Progenitor cell of endocrine pancreas (in vitro differentiated cells): ENCODE measurements at places on chromosomes 7 and 10. TPM values are rescaled to one million over a fixed set of nuclear protein-coding genes. Genes with fewer than 3 reads are reported as not detected.

CNPY1 gene
- not detected in 2 replicates for total RNA-seq

BET1 gene
- total RNA-seq, result 24.9 and 30.5 TPM in 2 replicates

DNA sequence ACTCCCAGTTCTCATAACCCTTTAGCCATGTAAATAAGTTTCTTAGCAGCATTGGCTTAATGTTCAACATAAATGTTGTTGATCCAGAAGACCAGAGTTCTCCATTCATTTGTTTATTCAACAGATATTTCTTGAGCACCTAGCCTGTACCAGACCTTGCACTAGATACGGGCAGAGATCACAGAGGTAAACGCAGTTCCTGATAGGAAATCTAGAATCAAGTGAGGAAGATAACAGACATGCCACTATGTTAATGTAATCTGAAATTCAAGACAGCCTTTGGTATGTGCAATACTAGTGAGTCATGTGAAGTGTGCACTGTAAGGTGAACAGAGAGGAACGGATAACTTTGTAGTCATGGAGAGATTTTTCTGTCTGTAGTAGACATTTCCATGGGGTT, 3.0 kb downstream of the BUB3 start:
- H3K36me3 ChIP-seq, result peaks cover 23% of the 10 kb centered on the region
- H3K4me1 ChIP-seq, result peaks cover 13% of the 10 kb centered on the region
- H3K4me3 ChIP-seq, result no peak overlapping the region
- no peak for DNase-seq
- H3K27me3 ChIP-seq, result peaks cover 16% of the 10 kb centered on the region

DNA sequence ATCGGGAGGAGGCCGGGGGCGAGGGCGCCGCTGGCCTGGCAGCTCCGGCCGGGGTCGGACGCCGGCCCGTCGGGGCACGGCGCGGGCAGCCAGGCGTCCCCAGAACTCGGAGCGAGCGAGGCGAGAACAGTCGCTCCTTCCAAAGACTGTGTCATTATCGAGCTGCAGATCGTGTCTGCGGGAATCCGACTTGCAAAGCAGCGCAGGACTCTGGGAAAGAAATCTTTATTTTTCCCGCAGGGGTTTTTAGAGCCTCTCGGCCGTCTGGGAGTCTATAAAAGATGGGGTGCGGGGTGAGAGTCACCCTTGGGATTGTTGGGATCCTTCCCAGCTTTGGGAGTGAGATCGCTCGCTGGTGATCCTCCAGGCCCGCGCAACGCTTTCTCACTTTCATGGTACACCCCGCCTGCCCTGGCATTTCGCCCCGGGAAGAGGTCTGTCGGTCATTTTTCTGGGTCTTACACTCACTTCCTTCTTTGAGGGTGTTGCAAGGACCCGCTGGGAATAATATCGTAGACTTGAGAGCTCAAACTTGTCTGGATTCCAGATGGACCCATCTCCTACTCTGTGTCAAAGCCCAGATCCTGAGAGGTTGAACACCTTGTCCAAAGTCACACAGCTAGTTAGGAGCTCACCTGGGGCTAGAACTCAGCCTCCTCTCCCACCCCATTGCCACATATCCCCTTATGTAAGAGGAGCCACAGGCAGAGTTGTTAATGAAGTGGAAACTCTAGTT, 1.0 kb downstream of the UBTD1 start:
- no peaks in the 10 kb centered on the region for H3K36me3 ChIP-seq
- H3K4me1 ChIP-seq, result peaks cover 34% of the 10 kb centered on the region
- peaks cover 23% of the 10 kb centered on the region for H3K27me3 ChIP-seq
- no peak for DNase-seq
- H3K27ac ChIP-seq, result peak overlapping the region; percentile 51

PSD gene
- total RNA-seq, result 8.9 and 10.7 TPM in 2 replicates

CEP55 gene
- 9.1 and 10.5 TPM in 2 replicates for total RNA-seq

- H3K4me1 ChIP-seq, result no peaks in the 10 kb centered on the region
- no peak for DNase-seq
- peaks cover 2% of the 10 kb centered on the region for H3K36me3 ChIP-seq
- H3K27ac ChIP-seq, result no peak overlapping the region
- no peaks in the 10 kb centered on the region for H3K27me3 ChIP-seq
Observed at GRCh38 chr10:84026821-84027257, 112.5 kb upstream of the GHITM start.

ZCWPW1 gene
- 2.5 and 3.8 TPM in 2 replicates for total RNA-seq

DNA sequence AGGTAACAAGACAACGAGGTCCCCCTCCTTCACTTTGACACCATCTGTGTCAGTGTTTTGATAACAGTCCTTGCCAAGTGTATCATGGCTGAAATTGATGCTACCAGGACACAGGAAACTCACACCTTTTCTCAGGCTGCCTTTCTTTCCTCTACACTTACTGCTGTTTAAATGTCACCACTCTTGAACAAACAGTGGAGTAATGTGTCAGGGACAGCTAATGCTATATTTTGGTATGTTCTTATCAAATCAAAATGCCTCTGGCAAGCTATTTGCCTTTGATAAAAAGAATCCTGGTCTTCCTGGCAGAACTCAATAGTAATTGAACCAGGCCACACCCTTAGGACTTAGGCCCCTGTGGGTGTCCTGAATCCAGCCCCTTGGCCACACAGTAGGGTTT, 692.9 kb downstream of the LRMDA start:
- no peak overlapping the region for H3K27ac ChIP-seq
- no peaks in the 10 kb centered on the region for H3K36me3 ChIP-seq
- peaks cover 34% of the 10 kb centered on the region for H3K4me1 ChIP-seq
- peaks cover 2% of the 10 kb centered on the region for H3K27me3 ChIP-seq
- no peak for DNase-seq

DNA sequence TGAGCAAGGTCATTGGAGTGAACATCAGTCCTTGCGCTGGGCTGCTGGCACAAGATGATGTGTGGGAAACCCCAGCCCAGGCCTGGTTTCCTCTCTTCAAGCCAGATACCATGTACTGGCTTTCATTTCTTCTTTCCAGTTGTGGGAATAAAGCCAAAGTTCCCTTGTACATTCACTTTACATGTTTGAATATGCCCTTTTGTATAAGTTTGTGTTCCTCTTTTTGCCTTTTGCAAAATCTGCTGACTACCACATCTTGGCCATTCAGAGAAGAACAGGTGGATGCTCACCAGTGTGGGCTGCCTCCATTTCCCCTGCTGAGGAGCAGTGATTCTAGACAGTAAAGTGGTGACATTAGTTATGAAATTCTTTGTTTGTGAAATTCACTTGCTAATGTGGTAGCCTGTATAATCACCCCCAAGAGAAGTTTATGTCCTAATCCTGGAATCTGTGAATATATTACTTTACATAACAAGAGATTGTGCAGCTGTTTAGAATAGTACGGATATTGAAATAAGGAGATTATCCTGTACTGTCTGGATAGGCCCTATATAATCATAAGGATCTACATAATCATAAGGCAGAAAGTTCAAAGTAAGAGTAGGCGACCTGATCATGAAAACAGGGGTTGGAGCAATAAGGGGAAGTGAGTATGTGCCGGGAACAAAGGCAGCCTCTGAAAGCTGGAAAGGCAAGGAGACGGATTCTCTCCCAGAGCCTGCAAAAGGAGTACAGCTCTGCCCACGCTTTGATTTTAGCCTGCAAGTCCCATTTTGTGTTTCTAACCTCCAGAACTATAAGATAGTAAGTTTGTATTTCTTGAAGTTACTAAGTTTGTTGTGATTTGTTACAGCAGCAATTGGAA, 18.8 kb upstream of the AOAH start:
- no peak for DNase-seq
- H3K36me3 ChIP-seq, result peaks cover 2% of the 10 kb centered on the region
- no peaks in the 10 kb centered on the region for H3K27me3 ChIP-seq
- H3K27ac ChIP-seq, result no peak overlapping the region
- peaks cover 14% of the 10 kb centered on the region for H3K4me1 ChIP-seq

- H3K36me3 ChIP-seq, result peaks cover 3% of the 10 kb centered on the region
- no peaks in the 10 kb centered on the region for H3K27me3 ChIP-seq
- peak overlapping the region; percentile 71 for H3K27ac ChIP-seq
- DNase-seq, result no peak
Observed at GRCh38 chr10:24883176-24883575, 69.2 kb downstream of the PRTFDC1 start.

GRCh38 chr7:40220421-40220911, 85.7 kb downstream of the SUGCT start:
- H3K4me3 ChIP-seq, result no peak overlapping the region
- no peak overlapping the region for H3K27ac ChIP-seq
- H3K4me1 ChIP-seq, result peaks cover 19% of the 10 kb centered on the region

SLC13A1 gene
- total RNA-seq, result not detected in 2 replicates

DNA sequence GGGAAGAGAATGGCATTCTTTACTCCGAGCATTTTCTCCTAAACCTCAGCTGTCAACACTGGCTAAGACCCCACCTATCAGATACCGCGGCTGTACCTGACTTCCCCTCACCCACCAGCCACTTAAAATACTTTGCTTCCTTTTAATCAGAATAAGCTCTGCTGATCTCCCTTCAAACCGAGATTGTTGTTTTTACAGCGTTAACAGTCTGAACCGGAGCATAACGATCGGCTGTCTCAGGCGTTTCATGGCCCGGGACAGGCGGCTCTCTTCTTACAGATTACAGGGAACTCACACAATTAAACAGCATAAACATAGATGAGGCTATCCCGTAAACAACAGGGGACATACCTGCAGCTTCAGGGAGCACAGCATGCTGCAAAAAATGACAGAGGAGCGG, 174.3 kb upstream of the RNF32 start:
- H3K27me3 ChIP-seq, result peaks cover 4% of the 10 kb centered on the region
- H3K4me1 ChIP-seq, result peaks cover 29% of the 10 kb centered on the region
- H3K4me3 ChIP-seq, result peak overlapping the region; percentile 50

- no peak overlapping the region for H3K27ac ChIP-seq
- H3K36me3 ChIP-seq, result peaks cover 9% of the 10 kb centered on the region
- no peak for DNase-seq
- no peaks in the 10 kb centered on the region for H3K27me3 ChIP-seq
Observed at GRCh38 chr7:77802557-77803405, 4.2 kb downstream of the PHTF2 start.

GRCh38 chr7:123784263-123784662, 35.5 kb upstream of the WASL start:
- no peak for DNase-seq
- H3K27ac ChIP-seq, result peak overlapping the region; percentile 52
- no peaks in the 10 kb centered on the region for H3K27me3 ChIP-seq
- no peak overlapping the region for H3K4me3 ChIP-seq
- peaks cover 19% of the 10 kb centered on the region for H3K4me1 ChIP-seq

HYAL4 gene
- total RNA-seq, result not detected in 2 replicates

ABCB1 gene
- total RNA-seq, result 0.48 and 0.69 TPM in 2 replicates

DNA sequence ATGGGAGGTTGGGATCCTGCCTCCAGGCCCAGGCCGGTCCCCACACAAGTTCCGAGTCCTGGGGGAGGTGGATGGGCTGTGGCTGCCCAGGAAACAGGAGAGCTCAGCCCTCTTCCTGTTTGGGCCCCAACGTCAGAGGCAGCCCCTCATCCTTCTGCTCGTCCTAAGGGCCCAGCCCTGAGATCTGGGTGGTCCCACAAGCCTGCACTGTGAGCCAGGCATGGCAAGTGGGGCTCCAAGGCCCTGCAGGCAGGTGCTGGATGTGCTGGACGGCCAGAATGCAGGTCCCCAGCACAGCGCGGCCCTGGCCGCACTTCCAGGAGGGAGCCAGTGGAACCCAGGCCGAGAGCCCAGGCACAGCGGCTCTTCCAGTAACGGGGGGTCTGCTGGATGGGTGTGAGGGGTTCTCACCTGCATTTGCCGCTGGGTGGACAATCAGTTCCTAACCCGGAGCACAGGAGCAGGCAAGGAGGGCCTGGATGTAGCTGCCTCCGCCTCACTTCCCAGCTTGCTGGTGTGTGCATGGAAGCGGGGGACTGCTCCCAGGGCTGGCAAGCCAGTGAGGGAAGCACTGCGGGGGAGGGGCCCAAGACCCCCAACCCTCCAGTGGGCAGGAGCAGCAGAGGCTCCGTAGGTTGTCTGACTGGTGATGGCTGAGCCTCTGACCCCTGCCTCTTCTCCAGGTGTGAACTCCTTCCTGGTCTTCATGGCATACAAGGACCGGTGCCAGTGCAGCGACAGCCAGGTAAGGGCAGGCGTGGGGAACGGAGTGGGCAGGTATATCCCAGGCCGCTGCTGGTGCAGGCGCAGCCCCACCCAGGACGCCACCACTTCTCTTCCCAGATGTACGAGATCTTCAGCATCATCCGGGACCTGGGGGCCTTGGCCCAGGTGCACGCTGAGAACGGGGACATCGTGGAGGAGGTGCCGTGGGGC, 9.7 kb downstream of the DPYSL4 start:
- H3K36me3 ChIP-seq, result peaks cover 3% of the 10 kb centered on the region
- DNase-seq, result no peak
- H3K27me3 ChIP-seq, result no peaks in the 10 kb centered on the region
- no peak overlapping the region for H3K4me3 ChIP-seq
- no peak overlapping the region for H3K27ac ChIP-seq

DNA sequence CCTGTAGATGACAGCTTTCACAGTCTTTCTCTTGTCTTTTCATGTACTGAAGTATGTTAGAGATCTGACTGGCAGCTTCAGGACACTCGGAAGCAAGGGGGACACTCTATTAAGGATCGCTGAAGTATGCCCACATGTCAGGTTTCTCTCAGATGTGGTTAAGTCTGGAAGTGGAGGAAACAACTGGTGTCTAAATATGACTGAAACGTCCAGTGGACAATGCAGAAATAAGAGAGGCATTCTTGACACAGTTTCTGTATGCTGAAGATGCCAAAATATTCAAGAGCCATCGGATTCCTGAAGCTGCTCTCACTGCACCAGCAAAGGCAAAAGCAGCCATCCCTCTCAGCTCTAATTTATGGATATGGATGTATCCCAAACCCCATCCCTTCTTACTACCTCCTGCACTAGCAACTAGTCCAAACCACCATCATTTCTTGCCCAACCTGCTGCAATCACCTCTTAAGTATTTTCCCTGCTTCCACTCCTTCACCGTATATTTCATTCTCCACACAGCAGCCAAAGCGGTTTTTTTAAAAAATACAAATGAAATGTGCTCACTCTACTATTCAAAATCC, 113.4 kb downstream of the REEP3 start:
- peaks cover 6% of the 10 kb centered on the region for H3K4me1 ChIP-seq
- H3K27me3 ChIP-seq, result peaks cover 14% of the 10 kb centered on the region
- no peaks in the 10 kb centered on the region for H3K36me3 ChIP-seq
- no peak for DNase-seq
- no peak overlapping the region for H3K4me3 ChIP-seq
- H3K27ac ChIP-seq, result no peak overlapping the region

- no peak overlapping the region for H3K27ac ChIP-seq
- no peaks in the 10 kb centered on the region for H3K4me1 ChIP-seq
- no peaks in the 10 kb centered on the region for H3K36me3 ChIP-seq
- no peak overlapping the region for H3K4me3 ChIP-seq
Observed at GRCh38 chr7:136925556-136925955, 57.1 kb downstream of the CHRM2 start.

DNA sequence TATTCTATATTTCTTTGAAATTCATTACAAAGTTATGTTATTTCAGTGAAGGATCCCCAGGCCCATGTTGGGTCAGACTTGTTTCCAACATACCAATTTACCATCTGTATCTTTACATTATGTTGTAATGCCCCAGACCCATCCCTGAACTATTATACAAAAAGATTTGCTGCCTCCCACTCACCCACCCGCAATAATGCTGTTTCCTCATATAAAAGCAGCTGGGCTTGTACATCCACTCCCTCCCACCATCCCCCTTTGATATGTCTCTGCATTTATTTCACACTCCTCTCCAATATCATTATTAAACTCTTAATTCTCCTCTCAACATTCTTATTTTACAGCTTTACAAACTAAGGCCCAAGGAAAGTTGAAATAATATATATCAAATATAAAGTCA, 153.7 kb downstream of the DOCK4 start:
- H3K27ac ChIP-seq, result no peak overlapping the region
- no peaks in the 10 kb centered on the region for H3K27me3 ChIP-seq
- peaks cover 3% of the 10 kb centered on the region for H3K36me3 ChIP-seq
- H3K4me1 ChIP-seq, result peaks cover 30% of the 10 kb centered on the region
- DNase-seq, result no peak
- no peak overlapping the region for H3K4me3 ChIP-seq

GRCh38 chr7:16667355-16667754, 21.4 kb downstream of the BZW2 start:
- H3K4me3 ChIP-seq, result no peak overlapping the region
- no peaks in the 10 kb centered on the region for H3K4me1 ChIP-seq
- H3K27ac ChIP-seq, result no peak overlapping the region
- H3K27me3 ChIP-seq, result no peaks in the 10 kb centered on the region
- no peak for DNase-seq
- H3K36me3 ChIP-seq, result peaks cover 29% of the 10 kb centered on the region
